ENCODE measurements at places on chromosomes 7 and 10.

DNA sequence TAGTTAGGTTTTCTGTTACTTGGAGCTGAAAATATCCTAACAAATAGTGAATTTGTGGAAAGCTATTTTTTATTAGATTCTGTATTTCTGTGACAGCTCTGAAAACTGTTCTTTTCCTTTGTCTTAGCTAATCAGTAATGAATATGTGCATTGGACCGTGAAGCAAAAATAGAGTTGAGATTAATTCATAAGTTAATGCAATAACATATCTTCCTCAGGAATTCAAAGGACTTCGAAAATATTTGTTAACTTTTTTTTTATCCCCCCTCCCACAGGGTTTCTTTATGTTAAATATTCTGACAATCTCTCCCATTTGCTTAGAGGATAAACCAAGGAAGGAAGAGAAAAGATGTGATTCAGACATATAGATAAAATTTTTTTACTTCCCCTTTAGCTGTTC is 101.4 kb downstream of the PODXL start:
- DNase-seq = no peak

DNA sequence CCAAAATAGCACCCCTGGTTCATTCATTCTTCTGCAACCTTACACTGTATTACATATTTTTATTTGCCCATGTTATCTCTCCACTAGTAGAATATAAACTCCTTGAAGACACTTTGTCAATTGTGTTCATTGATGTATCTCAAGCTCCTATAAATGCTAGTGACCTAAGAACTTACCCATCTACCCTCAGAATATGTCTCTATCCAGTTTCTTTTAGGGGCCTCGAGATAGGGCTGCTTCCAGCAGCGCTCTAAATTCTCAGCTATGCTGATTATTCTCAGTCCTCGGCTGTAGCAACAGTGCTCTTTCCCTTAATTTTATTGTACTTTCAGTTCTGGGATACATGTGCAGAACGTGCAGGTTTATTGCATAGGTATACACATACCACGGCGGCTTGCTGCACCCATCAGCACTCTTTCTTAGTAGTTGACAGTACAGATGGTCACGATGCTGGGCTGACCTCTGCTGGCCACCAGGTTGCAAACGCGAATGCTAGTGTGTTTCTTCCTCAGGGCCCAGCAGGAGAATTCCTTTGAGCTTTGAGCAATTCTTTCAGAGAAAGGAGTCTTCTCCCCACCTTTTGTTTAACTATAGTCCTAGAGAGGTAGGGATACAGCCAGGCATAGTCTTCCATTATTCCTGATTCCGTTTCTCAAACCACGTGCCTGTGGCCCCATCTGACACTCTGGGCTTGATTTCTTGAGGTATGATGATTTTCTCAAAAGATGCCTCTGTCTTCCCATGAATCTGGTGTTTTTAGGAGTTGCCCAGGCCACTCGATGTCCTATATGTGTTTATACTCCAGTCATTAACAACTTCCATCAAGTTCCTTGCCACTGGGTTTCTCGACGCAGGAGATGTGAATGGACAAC is 49.1 kb upstream of the CDC14C start:
- no peak for DNase-seq

- DNase-seq = no peak
Measured at GRCh38 chr7:121360564-121360963, 31.8 kb downstream of the WNT16 start.

DNA sequence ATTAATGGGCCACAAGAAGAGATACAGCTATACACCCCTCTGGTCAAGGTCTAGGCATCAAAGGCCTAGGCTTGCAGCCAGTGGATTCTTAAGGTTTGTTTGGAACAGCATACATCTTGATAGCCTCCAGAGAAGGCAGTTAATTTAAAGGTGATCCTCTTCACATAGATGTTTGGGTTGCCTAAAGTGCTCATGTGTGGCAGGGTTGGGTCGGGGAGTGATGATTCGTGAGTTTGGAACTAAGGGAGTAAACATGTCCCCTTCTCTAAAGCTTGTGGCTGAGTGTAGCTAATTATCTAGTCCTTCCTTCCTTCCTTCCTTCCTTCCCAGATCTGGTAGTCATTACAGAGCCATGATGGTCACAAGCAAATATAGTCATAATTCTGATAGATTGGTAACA is 12.4 kb downstream of the PCLO start:
- DNase-seq = no peak

- no peak for DNase-seq
Measured at GRCh38 chr7:12619461-12620069, 49.0 kb downstream of the SCIN start.

DNA sequence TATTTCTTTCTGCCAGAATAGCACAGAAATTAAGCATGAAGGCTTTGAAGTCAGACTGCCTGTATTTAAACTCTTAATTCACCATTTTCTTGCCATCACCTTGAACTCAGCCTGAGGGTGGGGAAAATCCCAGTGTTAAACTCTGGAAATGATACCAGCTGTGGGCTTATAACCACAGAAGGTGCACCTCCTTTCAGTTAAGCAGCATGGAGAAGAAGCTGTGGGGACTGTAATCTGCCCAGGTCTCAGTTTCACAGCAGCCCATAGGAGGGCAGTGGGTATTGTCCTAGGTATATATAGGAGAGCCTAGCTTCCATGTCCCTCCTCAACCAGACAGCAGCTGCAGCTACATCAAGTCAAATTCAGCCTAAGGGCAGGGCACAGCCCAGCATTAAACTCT is 241.6 kb downstream of the HPSE2 start:
- DNase-seq = no peak

DNA sequence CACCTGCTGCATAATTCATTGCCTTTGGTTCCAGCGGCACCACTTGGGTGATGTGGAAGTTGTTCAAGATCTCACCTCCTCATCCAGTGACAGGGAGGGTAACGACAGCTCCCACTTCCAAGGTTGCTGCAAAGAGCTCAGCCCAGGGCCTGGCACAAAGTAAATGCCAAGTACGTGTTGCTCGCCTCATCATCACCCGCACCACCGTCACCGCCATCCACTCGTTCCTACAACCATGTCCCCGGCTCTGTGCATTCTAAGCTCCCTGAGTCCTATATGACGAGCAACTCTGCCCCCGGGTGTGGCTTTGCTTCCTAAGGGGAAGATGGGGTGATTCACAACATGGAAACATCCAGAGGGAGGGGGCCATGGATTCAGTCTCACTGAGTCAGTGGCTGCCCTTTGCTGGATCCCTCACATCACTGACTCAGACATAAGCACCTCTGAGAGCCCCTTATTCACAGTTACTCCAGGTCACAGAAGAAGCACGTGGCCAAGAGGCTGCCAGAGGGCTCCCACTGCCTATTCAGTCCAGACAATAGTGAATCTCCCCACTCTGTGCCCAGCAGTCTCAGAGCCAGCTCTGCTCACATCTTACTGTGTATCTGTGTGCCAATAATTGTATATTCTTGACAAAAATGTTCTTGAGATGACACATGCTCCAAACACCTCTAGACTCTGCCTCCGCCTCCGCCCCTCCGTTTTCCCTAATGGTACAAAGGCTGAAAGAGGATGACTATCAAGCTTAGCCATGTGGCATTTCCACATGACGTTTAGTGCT is 159.1 kb downstream of the GFRA1 start:
- DNase-seq = no peak

- no peak for DNase-seq
Measured at GRCh38 chr7:16803881-16804673, 722 bp downstream of the AGR2 start.

- DNase-seq = peak; percentile 10
Measured at GRCh38 chr10:81873932-81874816, 820 bp upstream of the NRG3 start.

DNA sequence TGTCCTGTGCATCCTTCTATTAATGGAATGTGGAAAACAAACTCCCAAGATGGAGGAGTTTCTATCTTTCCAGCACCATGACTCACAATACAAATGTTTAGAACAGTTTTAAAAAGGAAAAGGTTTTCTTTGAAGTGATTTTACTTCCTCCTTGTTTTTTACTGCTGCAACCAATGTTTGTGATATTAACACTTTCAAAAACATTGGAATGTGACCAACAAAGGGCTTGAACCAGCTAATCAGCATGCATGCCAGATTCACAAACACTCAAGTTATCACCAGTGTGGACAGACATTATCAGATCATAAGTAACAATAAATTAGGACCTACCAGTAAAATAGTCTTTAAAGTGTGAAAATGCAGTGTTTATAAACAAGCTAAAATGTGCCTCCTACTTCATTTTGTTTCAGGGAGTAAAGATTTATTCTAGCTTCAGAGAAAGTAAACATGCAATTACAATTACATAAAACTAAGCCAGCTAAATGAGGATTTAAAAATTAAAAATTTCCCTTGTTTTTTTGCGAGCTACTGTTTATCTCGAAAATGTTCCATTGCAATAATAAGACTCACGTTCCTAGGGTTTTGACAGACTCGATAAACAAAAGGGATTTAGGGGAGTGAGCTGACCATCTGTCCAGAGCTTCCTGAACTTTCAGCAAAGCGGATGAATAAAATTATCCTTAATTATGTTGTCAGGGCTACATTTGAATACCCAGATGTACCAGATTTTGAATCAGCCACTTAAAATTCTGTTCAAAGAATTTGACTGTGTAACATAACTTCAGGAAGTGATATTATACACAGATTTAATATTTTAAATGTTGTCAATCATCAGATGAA is 29.8 kb downstream of the CPVL start:
- DNase-seq = no peak

DNA sequence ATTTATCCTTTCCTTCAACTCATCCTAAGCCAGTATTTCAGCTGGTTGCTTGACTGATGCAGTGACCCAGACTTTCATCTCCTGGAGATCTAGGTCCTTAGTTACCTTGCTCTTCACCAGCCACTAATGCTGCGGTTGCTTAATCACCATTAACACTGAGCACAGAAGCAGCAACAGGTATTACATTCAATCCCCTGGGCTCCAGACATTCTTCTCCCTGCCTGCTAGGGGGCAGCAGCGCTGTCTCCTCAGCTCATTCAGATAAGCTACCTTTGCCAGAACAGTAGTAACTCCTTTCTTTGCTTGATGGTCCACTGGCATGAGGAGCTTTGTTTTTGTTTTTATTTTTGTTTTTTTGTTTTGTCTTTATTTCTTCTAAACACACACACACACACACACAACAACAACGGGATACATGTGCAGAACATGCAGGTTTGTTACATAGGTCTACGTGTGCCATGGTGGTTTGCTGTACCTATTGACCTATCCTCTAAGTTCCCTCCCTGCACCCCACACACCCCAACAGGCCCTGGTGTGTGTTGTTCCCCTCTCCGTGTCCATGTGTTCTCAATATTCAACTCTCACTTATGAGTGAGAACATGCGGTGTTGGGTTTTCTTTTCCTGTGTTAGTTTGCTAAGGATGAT is 1043.2 kb upstream of the C7orf33 start:
- no peak for DNase-seq

GRCh38 chr10:103067484-103067883 is 125.6 kb downstream of the NT5C2 start:
- no peak for DNase-seq

DNA sequence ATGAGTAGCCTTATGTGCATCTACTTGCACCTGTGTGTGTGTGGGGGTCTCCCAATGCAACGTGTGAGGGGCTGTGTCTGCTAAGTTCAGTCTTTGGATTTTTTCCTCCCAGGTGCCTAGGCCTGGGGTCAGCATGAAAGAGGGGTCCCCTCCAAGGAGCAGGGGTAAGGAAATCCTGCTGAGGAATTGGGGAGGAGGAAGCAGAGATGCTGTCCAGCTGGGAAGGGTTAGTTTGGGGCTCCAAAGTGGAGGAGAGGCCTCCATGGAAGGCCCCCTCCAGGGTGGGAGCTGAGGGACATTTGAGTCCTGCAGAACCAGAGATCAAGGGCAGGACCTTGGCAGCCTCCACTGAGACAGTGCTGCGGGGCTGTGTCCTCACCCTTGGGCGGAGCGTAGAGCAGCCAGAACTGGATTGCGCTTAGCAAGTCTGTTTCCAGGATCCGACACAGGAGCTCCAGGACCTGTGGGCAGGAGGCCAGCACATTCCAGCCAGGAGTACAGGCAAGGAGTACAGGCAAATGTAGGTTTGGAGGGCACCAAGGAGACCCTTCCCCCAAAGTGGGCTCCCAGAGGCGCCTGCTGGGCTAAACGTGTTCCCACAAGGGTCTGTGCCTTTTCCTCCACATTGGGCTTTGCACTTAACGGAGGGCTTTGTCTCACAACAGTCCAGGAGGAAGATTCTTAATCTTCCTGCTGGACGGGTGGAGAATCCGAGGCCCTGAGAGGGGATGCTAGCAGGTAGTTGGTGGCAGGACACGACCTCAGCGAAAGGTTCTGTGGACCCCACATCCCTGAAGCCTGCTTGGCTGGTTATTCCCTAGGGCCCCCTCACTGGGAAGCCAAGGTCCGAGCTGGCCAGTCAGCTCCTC is 10.1 kb downstream of the TBATA start:
- DNase-seq = no peak

GRCh38 chr10:66586897-66587679 is 338.7 kb upstream of the LRRTM3 start:
- no peak for DNase-seq

GRCh38 chr7:28703037-28703765 is 254.9 kb downstream of the TRIL start:
- DNase-seq = no peak

DNA sequence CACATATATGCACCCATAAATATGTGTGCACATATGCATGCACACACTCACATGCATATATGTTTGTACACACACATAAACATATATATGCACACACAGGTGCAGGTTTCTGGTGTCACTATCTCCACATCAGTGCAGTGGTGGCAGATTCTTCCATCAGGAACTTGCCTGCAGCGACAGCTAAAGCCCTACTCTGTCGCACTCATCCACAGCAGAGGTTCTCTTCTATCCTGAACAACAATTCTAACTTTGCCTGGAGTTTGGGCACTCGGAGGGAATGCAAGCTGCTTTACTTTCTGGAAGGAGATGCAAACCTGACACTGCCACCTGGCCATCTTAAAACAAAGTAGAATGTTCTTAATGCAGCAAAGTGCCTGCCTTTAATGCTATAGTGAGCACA is 745.8 kb downstream of the GRID1 start:
- DNase-seq = no peak

GRCh38 chr7:66170309-66171231 is 34.6 kb upstream of the TPST1 start:
- DNase-seq = no peak

DNA sequence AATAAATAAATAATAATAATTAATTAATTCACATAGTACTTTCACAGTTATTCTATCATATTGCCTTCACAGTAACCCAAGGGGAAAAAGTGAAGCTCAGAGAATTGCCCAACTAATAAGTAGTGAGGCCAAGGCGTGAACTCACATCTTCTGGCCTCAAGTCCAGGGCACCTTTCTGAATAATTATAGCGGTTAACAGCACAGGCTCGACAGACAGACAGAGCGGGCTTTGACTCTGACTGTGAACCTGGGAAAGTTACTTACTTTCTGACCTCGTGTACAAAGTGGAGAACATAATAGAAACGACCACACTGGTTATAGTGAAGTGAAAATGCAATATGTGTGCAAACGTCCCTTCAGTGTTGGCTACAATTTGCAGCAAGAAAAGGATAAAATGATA is 5.7 kb upstream of the SMKR1 start:
- no peak for DNase-seq

DNA sequence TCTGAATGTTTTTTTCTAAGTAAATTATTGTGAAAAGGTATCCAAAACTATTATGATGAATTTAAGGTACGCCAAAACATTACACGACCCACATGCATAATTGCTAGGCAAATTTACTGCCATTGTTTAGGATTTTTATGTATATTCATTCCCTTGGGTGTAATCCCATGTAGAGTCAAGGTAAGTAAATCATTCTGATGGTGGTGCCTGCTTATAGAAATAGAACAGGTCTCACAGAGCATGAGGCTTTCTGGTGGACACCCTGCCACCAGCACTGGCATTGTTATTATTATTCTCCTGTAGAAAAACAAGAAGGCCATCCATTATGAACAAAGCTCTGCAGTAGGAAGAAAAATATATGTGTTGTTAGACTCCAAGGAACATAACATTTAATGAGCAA is 111.7 kb upstream of the ZNF804B start:
- no peak for DNase-seq
